ENCODE measurements at places on chromosomes 6 and 20.
A peak's percentile ranks its signal among the peaks of the same experiment; 100 is the strongest.

DNA sequence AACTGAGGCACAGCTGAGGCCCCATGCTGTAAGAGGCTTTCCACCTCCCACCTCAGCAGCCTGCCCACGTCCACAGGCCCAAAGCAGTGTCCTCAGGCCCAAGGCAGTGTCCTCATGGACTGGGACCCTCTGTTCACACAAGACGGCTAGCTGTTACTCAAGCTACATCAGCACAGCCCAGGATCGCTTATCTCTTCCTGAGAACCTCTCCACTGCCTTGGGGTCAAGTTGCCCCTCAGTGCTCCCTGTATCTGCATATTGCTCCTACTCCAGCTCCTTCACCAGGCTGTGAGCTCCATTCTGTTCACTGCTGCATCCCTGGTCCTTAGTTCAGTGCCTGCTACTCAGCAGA, 208.8 kb upstream of the TAB2 start:
- no peak for DNase-seq

- DNase-seq = no peak
Measured at GRCh38 chr6:156848123-156848522, 70.9 kb downstream of the ARID1B start.

DNA sequence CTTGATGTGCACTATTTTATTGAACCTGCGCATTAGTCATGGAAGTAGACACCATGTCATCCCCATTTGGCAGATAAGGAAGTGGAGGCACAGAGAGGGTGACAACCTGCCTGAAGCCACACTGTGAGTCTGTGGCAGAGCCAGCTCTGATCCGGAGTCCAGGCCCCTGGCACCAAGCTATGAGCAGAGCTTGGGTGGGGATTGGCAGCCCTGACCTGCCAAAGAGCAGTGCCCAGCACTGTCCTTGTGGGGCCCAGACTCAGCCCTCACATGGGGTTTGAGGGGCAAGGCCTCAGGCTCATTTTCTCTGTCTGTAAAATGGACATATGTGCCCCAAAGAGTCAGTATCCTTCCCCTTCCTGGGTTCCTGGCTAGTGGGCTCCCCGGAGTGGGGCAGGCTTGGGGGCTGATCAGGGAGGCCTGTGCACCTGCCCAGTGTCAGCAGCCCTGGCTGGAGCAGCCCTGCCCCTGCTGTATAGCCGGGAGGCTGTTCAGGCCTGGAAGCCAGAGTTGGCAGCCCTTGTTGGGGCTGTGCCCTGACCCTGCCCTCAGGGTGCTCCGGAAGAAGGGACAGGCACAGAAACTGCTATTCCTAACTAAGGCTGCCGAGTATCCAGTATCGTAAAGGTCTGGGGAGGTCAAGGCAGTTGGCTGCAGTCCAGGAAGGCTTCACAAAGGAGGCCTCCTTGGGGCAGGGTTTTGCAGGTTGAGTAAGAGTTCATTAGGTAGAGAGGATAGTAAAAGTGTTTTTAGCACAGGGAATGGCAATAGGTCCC, 38.7 kb downstream of the TGM2 start:
- DNase-seq = no peak

DNA sequence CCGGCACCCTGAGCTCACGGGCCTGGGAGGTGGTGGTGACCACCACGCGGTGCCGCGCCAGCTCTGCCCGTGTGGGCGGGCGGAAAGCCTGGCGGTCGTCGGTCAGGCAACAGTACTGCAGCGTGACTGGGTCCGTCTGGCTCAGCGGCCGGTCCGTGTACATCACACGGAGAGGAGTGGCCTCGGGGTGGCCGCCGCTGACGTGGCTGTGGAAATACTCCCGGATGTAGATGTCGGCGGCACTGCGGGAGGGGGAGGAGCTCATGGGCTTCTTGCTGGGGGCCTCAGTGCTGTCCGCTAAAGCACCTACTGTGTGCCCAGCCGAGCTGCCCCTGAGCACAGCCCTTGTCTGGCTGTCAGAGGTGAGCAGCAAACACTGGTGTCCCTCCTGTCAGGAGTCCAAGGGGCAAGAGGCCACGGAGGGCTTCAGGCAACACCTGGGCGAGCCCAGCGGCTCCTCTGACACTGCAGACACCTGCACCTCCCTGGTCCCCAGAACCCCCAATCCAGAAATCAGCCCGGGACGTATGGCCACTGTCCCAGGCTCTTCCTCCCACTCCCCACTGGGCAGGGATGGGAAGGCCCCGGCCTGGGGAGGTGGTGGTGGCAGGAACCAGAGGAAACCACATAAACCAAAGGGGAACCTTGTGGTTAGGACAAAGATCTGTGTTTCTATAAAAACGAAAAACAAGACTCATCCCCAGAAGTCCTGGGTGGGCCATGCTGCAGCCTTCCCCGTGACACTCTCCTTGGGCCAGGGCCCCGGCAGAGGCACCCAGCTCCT, 6.5 kb downstream of the HELZ2 start:
- DNase-seq = peak; percentile 41

DNA sequence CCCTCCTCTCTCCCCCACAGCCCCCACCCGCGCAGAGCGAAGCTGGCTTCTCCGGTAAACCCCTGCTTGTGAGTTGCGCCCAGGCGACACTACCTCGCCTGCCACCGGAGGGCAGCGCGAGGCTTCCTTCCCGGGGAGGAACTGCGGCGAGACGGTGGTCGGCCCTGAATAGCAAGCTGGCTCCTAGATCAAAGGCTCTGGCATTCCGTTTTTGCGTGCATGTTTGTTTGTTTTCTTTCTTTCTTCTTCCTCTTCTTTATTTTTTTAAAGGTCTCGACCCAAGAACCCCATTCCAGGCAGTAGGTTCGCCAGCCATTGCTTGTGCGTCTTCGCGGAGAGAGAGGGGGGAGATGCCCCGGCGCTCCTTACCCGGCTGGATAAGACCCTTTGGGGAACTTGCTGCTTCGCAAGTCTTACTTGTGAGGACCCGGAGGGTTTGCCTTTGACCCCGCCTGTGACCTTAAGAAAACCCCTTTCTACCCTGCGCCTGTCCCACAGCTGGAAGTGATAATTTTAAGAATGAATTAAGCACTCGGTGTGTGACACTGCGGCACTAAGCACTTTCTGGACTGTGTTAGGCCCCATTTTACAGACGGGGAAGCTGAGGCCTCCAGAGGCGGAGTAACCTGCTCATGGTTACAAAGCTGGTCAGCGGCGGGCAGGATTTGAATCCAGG, 92.7 kb upstream of the SIRPA start:
- DNase-seq = peak; percentile 36

DNA sequence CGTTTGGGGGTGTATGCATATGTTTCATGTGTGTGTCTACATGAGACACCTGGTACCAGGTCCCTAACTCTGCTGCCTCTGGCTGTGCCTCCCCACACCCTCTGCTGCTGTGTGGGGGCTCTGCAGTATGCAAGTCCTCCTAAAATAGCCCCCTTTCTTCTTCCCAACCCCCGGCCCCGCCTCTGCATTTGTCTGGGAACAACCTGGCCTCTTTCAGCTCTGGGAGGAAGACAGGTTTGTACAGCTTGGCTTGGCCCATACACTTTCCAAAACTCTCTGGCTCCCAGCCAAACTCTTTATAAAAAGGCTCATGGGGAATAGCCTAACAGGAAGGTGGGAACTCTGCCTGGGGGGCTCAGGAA, 27.1 kb upstream of the EMILIN3 start:
- DNase-seq = no peak

DNA sequence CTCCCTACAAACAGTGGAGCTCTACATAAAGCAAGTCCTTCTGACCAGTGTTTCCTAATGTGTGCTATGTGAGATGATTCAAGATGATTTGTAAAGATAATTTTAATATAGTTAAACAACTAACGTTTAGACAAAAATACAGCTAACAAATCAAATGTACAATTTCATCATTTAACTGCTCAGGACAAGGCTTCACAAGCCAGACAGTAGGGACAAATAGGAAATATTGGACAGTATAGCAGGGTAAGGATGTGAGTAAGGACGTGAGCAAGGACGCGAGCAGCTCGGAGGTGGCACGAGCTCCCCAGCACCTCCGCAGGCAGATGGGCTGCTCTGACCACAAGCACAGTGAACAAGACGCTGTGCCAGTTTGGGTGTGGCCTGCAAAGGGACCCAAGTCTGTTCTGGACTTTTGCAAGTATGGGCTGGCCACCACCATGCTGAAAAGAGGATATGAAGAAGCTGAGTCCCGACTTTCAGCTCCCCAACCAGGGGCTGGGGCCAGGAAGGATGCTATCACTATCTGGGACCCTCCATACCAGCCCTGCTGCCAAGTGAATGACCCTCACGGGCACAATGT, 14.5 kb downstream of the DIDO1 start:
- DNase-seq = no peak

GRCh38 chr6:456887-457286, 65.3 kb downstream of the IRF4 start:
- no peak for DNase-seq

DNA sequence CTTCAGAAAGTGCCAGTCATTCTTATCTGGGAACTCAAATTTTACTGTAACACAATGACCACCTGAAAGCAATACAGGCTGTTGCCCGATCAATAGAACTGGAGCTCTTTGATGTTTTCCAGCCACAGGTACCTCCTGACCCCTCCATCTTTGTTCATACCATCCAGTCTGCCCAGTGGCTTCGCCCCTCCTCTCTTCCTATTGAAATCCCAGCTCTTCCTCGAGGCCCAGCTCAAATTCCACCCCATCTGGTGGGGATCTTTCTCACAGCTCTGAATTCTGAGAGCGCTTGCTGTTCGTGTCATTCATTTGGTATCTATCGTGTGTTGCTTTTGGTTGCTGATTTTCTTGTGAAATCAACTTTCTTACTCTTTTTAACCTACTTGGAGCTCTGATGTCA, 87.9 kb upstream of the CNKSR3 start:
- no peak for DNase-seq

DNA sequence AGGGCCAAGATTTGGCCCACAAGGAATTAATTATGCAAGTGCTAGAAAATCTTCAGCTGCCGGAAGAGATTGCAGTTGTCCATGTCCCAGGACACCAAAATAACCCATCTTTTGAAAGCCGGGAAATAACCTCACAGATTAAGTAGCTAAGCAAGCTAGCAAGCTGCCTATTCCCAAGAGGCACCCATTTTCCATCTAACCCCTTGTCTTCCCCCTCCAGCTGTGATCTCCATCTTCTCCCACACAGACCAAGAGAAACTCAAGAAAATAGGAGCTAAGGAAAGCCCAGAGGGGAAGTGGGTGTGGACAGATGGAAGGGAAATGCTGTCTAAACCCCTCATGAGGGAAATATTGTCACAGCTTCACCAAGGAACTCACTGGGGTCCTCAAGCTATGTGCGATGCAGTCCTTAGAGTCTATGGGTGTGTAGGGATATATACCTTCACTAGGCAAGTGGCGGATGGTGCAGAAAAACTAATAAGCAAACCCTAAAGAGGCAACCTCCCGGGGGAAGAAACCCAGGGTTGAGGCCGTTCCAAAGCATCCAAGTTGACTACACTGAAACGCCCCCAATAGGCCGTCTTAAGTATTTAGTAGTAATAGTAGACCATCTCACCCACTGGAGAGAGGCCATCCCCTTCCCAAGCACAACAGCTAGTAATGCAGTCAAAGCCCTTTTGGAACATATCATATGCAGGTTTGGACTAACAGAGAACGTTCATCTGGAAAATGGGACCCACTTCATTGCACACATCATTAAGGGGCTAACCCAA, 64.3 kb upstream of the PRSS16 start:
- DNase-seq = no peak

DNA sequence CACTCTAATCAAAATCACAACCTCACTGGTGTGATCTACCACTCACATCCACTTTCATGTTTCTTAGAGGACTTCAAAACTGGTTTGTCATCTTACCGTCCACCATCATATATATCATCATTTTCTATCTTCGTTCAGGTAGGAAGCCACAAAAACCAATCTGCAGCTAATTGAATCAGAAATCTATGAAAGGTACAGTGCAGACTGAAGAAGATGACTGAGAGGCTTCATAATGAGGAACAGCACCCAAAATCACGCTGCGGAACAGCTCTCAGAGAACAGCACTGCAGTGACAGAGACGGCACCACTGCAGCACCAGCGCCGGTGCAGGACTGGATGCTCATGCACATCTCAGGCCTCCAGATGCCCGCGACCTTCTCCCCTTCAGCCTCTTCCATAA, 13.0 kb downstream of the GMDS start:
- no peak for DNase-seq

- DNase-seq = no peak
Measured at GRCh38 chr6:158225767-158226166, 57.6 kb downstream of the GTF2H5 start.

DNA sequence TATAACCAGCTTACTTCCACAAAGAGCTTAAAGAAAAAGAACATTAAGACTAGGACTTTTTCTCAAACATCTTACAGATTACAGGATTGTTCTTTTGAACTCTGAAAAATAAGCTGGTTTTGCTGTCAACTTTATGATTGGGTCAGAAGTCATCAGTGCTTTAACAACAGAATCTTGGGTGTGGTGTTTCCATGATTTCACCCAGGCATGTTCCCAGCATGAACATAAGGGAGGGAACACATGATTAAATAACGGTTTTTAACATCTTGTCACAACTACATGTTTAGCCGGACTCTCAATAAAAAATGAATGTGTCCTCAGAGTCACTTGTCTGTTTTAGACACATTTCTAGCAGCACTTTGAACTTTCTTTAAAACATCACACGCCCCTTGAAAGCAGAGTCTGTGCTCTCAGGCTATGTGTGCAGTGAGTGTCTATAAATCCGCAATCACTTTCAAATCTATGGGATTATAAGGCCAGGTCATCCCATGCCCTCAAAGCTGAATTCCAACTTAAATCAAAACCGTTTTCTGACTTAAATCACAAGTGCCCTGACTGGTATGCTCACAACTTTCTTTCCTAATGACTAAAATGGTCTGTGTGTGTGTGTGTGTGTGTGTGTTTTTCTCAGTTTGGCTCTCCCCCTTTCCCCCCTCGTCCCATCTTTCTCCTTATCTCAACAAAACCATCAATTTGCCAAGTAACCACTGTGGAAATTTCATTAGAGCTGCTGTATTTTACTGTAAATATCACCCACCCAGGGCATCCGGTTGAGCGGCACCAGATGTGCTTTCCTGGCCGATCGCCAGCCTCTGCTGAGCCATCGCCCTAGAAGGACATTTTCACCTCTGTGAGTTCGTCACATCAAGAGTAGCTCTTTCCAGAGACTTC, 216.8 kb upstream of the DTNBP1 start:
- DNase-seq = peak; percentile 38

- DNase-seq = no peak
Measured at GRCh38 chr6:4071330-4071729, 7.6 kb downstream of the FAM217A start.

DNA sequence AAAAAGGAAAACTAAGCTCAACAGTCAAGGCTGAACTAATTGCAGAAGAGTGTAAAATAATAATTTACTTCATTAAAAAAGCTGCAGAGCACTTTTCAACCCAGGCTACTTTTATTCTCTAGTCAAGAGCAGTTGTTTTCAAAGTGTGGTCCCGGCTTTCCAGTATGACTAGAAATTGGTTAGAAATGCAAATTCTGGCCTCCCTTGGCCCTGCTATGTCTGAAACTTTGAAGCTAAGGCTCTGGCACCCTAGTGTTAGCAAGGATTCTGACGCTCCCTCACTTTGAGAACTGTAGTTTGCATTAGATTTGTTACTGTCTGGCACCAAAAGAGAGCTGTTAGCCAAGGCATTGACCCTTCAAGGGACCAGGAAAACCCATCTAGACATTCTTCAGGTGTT, 9.5 kb upstream of the NXT1 start:
- no peak for DNase-seq

- DNase-seq = no peak
Measured at GRCh38 chr6:156840136-156840535, 63.0 kb downstream of the ARID1B start.

GRCh38 chr6:17473554-17473953, 80.2 kb downstream of the CAP2 start:
- DNase-seq = no peak

GRCh38 chr6:44043479-44044153, 83.6 kb downstream of the MRPL14 start:
- no peak for DNase-seq

Measured in CD8-positive, alpha-beta T cell (primary cell).